Ovary (tissue), 10 donors: ENCODE measurements at places on chromosomes 3 and 15. TPM values are rescaled to one million over a fixed set of nuclear protein-coding genes. Genes with fewer than 3 reads are reported as not detected.

DNA sequence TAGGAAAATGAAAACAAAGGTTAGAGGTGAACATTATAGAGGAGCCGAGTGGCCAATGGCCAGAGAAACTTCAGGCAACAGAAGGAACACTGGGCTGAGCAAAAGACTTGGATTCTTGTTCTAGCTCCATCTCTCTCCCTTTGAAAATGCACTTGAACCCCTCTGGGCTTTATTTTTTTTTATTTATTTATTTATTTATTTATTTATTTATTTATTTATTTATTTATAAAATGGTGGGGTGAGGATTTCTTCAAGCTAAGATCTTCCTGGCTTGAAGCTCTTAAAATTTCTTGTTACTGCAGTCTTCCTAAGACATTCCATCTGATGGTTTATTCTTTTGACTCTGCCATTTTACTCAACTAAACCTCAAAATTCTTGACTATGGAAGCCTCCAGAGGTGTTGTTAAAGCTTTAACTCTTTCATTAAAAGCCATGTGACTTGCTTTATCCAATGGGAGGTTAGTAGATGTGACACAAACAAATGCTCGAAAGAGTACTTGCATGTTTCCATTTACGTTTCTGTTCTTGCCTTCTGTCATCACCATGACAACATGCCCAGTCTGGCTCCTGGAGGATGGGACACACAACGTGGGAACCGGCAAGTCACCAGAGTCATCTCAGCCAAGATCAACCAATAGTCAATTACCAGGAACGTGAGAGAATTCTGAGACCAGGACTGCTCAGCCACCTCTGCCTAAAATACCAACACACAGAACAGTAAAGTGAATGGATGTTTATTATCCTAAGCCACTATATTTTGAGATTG, 325.2 kb upstream of the CTNNB1 start:
- DNase-seq = no peak

GRCh38 chr3:186996356-186996755, 66.0 kb downstream of the ST6GAL1 start:
- no peak for DNase-seq

DNA sequence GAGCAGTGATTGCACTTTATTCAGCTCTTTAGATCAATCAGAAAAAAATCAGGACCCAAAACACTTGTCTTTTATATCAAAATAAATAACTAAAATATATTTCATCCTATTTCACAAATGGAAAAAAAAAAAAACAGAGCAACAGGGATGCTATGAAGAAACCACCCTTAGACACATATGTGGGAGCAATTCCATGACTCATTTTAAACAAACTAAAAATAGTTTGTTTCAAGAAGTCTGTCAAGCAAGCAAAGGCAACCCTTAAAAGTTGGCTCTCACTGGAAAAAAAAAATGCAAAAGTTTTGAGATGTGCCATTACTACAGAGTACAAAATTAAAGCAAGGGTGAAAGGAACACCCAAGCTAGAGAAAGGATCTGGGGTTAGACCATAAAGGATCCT, 5.7 kb downstream of the ATP13A3 start:
- DNase-seq = no peak

DNA sequence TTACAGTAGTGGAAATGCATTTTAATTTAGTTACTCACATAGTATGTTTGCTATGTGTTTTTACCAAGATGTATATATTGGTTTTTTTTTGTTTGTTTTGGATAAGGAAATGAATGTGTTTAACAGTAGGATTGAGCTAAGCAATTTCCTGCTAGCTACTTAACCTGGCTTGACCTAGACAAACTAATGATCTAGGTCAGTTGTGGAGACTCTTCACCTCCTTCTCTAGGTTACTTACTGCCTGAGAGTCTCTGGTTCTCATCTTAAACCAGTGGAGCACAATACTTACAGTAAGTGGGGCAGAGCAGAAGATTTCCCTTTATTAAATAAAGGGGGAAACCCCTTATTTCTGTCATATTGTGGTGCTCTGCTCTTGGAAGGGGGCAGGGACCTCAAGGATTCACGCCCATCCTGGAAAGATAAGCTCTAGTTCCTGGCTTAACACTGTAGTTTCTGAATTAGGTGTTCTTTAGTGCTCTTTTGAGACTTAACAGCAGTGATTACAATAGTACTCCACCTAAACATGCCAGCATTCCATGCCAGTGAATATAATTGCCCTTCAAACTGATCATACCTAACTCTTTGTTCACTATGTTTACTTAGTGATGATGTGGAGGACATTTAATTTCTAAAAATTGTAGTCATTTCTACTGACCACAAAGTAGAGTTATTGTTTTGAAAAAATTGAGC, 79.9 kb downstream of the UBP1 start:
- DNase-seq = no peak

The RGMA gene
- total RNA-seq = 31.6 TPM

DNA sequence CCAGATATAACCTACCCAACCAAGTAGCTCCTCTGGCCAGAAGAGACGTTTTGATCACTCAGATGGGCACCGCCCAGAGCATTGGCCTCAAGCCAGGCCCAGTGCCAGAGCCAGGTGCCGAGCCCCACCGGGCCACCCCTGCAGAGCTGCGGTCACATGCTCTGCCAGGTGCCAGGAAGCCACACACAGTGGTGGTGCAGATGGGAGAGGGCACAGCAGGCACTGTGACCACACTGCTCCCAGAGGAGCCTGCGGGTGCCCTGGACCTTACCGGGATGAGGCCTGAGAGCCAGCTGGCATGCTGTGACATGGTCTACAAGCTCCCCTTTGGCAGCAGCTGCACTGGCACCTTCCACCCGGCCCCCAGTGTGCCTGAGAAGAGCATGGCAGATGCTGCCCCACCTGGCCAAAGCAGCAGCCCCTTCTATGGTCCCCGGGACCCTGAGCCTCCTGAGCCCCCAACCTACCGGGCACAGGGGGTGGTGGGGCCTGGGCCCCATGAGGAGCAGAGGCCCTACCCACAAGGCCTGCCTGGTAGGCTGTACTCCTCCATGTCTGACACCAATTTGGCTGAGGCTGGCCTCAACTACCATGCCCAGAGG, 19.1 kb upstream of the APEH start:
- DNase-seq = no peak

DNA sequence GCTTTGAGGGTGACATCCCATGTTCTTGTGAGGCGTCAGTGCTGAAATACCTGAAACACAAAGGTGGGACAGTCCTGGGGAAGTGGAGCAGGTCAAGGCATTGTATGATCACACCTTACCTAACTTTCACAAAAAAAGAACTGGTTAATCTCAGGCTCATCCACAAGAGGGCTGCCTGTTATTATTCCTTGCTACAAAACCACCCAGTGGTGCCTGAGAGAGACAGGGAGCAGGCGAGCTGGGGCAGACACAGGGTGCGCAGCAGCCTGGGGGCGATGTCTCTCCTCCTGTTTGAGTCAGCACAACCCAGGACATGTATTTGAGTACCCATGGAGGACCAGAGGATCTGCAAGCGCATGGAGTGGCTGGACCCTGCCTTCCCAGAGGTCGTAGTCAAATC, 316.8 kb upstream of the ATP10A start:
- DNase-seq = no peak

DNA sequence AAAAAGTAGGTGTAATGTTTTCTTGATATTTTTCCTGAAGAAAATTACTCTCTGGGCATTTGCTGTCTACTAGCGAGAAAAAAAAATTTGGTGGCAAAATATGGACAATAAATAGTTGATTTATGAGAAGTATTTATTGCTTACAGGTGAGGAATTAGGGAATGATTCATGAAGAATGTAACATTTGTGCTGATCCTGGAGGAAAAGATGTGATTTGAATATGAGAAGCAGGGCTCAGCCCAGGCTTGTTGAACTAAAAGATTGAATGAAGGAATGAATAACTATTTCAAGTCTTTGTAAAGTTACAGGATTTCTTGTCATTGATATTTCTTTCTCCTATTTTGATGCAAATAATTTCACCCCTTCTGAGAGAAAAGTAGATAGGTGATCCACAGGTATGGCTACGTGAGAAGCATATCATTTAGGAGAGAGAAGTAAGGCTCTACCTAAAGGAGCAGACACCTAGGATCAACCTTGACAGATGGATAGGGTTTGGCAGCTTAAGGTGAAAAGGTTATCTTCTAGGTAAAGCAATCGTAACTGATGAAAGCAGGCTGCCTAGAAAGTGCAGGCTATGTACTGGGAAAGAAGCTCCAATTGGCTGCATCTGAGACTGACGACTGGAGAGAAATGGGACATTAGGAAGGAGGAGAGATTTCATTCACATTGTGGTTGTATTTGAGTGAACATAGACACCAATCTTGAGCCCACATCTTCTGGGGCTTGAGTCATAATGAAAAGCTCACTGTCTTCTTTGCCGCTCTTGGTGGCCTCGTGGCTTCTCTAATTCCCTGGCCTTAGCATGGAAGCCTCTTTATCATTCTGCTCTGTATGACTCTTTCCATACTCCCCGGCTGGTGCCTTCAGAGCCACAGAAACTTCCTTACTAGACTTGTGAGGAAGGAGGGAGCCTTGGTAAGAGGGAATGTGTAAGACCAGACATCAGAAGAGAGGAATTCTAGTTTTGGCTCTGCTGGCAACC, 106.5 kb downstream of the P3H2 start:
- DNase-seq = no peak

DNA sequence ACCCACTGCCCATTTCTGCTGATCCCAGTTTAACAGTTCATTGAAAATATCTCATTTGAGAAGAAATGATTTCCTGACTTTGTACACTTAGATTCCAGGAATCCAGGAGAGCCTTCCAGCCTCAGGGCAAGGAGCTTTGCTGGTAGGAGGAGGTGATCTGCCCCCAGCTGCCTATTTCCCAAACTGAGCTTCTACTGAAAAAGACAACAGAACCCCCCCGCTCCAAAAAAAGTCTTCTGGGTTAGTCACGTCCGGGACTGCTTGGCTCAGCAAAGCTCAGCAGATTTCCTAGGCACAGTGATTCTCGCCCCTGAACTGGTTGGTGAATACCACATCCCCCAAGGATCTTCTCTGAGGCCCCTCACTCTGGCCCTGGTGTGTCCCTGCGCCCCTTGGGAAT, 13.1 kb downstream of the SLC6A6 start:
- DNase-seq = no peak

The ESYT3 gene
- total RNA-seq = 2.0 TPM

The ACAD11 gene
- total RNA-seq = 21.0 TPM

The CLDN1 gene
- total RNA-seq = 46.6 TPM

The GOLGA8S gene
- total RNA-seq = not detected

The MAP1A gene
- 18.6 TPM for total RNA-seq

GRCh38 chr3:33170531-33170930, 48.1 kb downstream of the SUSD5 start:
- DNase-seq = no peak

DNA sequence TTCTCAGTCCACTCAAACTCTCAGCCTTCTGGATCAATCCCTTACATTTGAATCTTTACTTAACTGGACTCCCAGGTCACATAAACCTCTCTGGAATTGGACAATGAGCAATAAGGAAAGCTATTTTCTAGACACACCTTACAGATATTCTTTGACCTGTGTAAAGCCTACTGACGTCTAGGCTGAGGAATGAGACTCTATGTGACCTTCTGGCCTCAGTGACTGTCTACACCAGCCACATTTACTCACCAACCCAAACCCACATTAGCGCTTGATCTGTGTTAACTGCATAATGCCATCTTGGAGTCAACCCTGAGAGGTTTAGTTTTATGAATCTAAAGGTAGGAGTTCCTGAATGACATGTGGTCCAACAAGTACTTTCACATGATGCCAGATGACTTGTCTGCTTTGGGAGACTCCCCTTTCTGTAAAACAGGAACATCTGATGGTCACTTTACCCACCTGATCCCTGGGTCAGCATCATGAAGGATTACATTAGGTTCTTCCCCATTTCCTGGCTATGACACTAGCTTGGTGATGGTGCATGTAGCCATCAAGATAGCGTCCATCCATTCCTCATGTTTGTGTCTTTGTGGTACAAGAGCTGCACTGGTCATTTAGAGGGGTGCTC, 11.4 kb upstream of the COMMD2 start:
- DNase-seq = no peak

The TEX9 gene
- 9.3 TPM for total RNA-seq

The SPATA12 gene
- total RNA-seq = not detected

- no peak for DNase-seq
These were observed 163.1 kb upstream of the GALNT15 start for GRCh38 chr3:16011376-16011775.

DNA sequence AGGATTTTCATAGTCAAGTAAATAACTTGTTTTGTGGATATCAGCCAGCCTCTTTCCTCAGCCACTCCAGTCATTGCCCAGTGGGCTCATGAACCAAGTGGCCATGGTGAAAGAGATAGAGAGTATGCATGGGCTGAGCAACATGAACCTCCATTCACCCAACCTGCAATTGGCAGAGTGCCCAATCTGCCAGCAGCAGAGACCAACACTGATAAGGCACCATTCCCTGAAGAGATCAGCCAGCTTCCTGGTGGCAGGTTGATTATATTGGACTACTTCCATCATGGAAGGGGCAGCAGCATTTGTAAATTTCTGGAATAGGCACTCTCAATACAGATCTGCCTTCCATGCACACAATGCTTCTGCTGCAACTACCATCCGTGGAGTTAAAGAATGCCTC, 10.3 kb upstream of the MCF2L2 start:
- DNase-seq = no peak

DNA sequence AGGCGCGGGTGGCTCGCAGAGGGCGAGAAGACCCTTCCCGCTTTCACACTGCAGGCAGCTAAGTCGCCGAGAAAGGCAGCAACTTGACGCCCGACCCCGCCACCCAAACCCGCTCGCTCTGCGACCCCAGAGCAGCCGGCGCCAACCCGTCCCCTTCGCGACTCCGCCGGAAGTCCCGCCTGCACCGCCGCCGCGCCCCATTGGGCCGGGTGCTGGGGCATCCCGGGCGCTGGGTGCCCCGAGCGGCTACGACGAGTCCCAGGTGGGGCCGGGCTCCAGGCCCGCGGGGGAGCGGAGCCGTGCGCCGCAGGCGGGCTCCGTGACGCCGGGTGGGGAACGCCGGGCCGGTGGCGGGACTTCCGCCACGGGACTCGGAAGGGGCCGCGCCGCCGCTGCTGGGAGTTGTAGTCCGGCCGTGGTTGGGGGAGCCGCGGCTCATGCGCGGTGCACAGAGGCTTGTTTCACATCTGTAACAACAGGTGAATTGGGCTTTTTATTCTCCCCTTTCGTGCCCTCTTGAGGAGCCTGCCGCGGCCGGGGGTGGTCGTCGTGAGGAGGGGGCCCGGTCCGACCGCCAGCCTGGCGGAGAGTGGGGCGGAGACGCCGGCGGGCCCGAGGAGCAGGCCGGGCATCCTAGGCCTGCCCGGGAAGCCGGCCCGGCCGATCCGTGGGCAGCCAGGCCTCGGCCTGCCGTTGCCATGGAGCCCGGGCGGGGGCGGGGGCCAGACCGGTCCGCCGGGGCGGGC, at the start of gene DHX30:
Gene DHX30 (plus strand): TSS at position 405 of the 746 bp plus-strand sequence. CDS start 7,546 bp downstream, outside the sequence.
- peak; percentile 89 for DNase-seq

DNA sequence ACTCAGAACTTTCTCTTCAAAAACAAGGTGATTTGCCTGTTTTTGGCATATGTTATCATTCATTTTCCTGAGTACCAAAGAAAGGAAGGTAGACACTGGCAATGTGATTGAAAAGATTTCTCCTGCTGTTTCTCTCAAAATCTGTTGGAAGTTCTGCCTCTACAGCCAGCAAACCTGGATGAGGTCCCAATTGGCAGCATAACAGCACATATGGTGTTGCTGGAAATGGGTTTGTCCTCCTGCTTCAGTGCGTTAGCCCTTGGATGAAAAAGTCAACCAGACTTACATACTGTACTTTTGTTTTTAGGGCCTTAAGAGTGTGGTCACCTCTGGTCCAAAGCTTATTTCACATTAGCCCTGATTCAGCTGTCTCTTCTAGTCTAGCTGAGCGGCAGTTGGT, 237.6 kb upstream of the MME start:
- no peak for DNase-seq
